ENCODE measurements at places on chromosomes 6 and 20.

DNA sequence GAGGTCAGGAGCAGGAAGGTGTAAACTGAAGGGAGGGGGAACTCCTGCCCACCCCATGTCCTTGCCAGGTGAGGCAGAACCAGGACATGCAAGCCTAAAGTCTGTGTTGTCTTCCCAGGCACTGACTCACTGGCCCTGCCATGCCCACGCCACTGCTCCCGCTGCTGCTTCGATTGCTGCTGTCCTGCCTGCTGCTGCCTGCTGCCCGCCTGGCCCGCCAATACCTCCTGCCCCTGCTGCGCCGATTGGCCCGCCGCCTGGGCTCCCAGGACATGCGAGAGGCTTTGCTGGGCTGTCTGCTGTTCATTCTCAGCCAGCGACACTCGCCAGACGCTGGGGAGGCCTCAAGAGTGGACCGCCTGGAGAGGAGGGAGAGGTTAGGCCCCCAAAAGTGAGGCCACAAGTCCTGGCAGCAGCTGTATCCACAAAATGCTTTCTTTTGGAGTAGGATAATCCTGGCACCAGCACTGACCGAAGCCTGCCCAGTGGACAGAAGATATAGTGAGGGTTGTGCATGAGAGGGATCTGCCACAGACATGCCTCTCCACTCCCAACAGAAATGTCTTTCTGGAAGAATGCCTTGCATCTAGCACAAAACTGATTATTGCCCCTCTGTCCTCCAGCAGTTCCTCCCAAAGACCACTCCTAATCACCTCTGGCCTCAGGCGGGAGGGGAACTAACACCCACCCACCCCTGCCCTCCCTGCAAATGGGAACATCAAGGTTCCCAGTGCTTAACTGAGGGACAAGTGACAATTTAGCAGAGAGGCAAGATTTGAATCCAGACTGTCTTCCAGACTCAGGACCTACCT is 812 bp downstream of the MYMX start:
- peak; percentile 84 for DNase-seq

GRCh38 chr20:40960101-40960500 is 68.5 kb upstream of the TOP1 start:
- DNase-seq: no peak

DNA sequence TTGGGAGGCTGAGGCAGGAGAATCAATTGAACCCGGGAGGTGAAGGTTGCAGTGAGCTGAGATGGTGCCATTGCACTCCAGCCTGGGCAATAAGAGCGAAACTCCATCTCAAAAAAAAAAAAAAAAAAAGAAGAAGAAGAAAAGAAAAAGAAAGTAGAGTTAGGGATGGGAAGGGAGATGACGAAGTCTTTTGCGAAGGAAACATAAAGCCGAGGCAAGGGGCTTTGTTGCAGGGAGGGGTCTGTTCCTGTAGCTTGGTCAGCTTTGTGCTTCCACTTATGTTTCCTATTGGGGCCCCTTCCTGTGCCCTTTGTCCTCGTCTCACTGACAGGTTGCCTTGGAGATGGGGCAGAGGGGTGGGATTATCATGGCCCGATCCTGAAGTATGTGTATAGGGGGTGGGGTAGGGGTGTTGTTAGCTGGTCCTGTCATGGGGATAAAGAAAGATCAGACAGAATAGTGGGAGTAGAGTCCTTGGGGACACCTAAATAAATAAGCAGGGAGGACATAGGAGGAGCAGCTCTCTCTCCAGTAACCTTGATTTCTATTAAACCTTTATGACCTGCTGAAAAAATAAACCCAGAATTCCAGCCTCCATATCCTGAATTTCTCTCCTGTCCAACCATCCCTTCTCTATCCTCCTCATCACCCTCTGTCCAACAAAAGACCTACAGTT is 1.1 kb upstream of the CLIC1 start:
- DNase-seq: no peak

- DNase-seq: peak; percentile 97
These were observed 208.8 kb downstream of the ARHGAP18 start for GRCh38 chr6:129500958-129501739.

DNA sequence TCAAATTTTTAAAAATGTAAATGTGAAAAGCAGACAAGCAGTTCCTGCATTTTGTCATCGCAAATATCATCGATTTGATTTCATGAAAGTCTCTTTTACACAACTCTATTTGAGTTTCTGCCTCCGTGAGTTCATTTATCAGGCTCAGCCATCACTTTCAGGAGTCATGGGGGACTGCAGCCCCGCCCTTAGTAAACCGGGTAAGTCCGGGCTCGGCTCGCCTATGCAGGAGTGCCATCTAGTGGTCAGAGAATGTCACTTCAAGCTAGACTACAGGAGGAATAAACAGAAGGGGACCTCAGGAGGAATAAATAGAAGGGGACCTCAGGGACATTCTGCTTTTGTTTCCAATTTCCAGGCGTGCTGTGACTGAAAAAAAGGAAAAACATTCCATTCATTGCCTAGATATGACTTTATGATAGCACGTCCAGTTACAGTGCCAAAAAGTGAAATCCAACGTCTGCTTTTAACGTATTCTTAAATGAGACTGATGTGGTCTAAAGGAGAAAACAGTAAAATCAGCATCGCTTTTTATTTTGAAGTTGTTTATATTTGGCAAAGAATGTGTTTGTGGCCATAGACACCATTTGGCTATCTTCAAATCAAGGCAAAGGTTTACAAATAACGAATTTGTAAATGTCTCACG is 333.9 kb downstream of the HACE1 start:
- DNase-seq: peak; percentile 84

DNA sequence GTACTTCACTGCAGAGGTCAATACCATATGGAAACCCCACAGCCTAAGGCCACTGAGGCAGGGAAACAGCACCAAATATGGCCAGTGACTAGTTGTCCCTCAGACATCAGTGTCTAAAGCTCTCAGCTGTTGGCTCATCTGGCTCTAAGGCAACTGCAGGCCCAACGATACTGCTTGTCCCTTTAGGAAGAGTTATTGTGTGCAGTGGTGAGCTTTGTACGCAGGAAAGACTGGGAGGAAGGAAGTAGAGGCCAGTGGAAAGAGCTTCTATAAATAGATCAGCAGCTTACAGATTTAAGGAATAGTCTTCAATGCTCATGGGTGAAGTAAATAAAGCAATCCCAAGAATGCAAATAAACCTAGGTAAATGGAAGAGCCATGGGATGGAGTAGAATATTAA is 29.3 kb downstream of the DNAAF9 start:
- no peak for DNase-seq

DNA sequence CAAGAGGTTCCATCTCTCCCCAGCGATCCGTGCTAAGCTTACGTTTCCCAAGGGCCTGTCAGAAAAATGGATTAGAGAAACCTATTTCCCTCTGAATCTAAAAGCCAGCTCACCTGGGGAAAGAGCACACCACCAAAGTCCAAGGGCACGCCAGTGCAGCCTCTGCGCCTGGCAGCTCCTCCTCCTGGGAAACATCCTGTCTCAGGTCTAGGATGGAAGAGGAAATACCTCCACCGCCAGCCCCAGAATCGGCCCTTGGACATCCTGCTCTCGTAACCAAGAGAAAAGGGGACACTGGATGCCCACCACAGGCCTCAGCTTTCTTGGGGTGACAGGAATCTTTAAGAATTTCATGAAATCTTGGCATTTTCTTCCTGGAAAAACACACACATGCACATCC is 18.7 kb downstream of the RAMACL start:
- no peak for DNase-seq

DNA sequence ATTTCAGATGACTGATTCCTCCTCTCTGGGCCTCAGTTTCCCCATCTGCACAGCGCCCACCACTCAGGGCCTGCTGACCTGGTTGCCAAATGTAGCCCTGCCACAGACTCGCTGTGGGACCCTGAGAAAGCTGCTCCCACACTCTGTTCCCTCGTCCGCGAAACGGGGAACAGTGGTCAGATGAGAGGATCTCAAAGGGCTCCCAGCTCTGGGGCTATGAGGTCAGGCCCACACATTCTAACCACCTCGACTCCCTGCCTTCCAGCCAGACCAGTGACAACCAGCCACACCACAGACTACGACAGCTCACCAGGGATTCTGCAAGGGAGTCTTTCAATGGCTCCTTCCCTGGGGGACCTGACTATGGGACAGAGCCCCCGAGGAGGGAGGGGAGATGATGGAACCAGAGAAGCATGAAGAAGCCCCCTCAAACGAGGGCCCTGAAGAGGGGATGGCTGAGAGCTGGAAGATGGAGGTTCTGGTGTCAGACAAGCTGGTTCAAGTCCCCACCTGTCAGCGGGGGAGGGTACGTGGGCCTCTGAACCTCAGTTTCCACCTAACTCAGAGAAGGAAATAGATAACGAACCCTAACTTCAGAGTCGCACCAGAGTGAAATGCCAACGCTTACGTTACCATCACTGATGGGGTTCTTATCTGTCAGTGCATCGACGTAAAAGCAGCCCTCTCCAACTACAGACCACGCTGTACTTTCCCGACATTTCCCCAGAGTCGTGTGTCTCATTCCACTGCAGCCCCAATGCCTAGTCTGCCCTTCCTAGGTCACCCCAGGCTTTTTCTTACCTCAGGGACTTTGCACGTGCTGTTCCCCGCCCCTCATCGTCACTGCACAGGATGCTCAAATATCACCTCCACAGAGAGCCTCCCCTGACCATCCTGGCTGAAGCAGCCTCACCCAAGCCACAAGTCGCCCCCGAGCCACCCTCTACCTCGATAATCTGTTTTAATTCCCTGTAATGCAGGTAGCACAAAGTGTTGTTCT is 60.5 kb downstream of the PREX1 start:
- DNase-seq: no peak

- no peak for DNase-seq
These were observed 6.0 kb upstream of the CABLES2 start for GRCh38 chr20:62413025-62413570.

- no peak for DNase-seq
These were observed 95.8 kb upstream of the PLCB4 start for GRCh38 chr20:8972963-8973705.

- no peak for DNase-seq
These were observed 42.2 kb downstream of the PPP1R14C start for GRCh38 chr6:150184850-150185731.

- DNase-seq: no peak
These were observed 98.9 kb downstream of the IRF4 start for GRCh38 chr6:490251-491037.

DNA sequence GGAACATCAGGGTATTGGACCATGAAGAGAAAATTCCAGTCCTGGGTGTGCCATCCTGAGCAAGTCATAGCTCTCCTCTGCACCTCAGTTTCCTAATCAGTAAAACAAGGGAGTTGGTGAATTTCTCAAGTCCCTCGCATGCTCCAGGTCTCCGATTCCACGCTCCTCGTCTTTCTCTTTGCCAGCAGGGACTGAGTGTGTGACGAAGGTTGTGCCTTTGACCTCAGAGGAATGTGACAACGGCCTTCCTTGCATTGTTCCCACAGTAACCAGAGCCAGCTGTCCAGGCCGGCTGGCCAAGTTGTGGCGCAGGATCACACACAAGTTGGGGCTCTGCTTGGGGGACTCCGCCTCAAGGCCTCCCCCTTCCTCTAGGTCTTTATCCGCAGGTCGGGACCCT is 217.3 kb downstream of the ATXN1 start:
- DNase-seq: no peak

- DNase-seq: no peak
These were observed 84.5 kb downstream of the ANKEF1 start for GRCh38 chr20:10119336-10119735.

- DNase-seq: peak; percentile 94
These were observed 142.0 kb upstream of the ZNF217 start for GRCh38 chr20:53735536-53736050.

- no peak for DNase-seq
These were observed 201.9 kb downstream of the LY86 start for GRCh38 chr6:6790393-6790792.
